Vagina (tissue), 2 donors: ENCODE measurements at places on chromosomes 5 and 9.

DNA sequence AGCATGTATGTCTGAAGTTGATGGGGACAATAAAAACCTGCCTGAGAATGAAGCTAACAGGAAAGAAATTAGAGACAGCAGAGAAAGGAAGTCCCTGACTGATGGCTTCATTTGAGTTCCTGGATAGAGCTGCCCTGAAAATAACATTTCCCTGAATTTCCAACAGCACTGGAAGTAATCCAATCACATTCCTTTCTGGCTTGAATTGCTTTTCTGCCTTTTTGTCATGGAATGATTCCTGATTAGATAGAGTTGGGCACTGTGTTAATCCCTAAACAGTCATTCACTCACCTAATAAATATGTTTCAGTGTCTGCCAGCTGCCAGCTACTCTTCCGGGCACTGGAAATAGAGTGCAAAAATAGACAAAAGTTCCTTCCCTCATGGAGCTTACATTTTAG, 30.0 kb upstream of the SH3RF2 start:
- DNase-seq, result no peak

DNA sequence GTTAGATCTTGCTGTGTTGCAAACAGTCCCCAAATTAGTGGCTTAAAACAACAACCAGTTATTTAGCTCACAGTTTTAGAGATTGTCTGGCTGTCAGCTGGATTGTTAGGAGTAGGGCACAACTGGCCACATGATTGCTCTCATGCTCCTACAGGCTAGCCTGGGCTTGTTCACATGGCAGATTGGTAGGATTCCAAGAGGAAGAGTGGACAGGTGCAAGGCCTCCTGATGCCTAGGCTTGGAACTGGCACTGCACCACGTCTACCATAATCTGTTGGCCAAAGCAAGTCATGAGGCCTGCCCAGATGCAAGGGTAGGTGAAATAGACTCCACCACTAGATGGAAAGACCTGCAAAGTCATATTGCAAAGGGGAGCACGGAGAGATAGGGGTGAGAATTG, 76.4 kb downstream of the ACER2 start:
- DNase-seq, result no peak

GRCh38 chr5:115551415-115551814, 6.8 kb upstream of the FEM1C start:
- DNase-seq, result no peak

- DNase-seq, result no peak
Observed at GRCh38 chr9:37329576-37329975, 92.9 kb upstream of the GRHPR start.

GRCh38 chr5:145543968-145544367, 291.2 kb downstream of the PRELID2 start:
- no peak for DNase-seq

DNA sequence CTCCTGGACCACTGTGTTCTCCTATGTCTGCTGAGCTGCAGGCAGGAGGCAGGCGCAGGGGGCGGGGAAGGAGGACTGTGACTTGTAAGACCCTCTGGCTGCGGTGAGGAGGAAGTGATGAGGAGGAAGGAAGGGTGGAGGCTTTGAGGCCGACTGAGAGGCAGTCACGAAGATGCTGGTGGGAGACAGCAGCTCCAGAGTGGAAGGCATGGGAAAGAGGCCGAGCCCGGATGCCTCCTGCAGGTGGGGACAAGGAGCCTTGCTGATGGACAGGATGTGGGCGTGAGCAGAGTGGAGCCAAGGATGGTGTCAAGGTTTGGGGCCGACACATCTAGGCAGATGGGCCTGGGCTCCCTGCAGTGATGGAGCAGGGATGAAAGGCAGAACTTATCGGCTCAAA, 74.3 kb upstream of the ICE1 start:
- DNase-seq, result no peak

GRCh38 chr9:125425170-125425897, 163.7 kb downstream of the GAPVD1 start:
- no peak for DNase-seq

DNA sequence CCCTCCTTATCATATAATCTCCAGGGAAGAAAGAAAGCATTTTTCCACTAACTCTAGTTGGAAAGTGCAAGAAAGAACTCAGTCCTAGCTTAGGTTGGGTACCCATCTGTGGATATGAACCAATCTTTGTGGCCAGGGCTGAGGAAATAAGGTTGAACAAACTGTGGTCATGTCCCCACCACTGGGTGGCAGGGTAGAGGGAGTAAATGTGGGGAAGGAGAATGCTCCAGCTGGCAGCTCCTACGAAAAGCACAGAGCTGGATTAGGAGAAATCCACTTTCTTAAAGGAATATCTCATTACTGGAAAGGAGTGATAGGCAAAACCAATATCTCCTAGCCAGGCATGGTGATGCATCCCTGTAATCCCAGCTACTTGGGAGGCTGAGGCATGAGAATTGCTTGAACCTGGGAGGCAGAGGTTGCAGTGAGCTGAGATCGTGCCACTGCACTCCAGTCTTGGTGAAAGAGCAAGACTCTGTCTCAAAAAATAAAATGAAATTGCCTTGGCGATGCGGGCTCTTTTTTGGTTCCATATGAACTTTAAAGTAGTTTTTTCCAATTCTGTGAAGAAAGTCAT, 175.1 kb downstream of the CCDC192 start:
- DNase-seq, result no peak

DNA sequence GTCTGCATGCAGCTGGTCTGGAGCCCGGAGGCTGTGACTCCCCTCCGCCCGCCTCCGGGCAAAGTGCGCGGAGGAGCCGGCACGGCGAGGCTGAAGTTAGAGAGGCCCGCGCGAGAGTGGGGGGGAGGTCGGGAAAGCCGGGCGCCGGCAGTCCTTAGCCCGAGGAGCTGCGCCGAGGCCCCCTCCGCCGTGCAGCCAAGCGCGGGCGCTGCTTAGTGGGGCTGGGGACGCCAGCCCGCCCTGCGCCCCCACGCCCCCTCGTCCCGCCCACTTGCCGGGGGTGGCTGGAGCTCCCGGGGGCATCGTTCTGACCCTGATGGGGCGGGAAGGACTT, 403 bp downstream of the NINJ1 start:
- DNase-seq, result peak; percentile 93

- no peak for DNase-seq
Observed at GRCh38 chr5:36692791-36693763, 86.7 kb downstream of the SLC1A3 start.

DNA sequence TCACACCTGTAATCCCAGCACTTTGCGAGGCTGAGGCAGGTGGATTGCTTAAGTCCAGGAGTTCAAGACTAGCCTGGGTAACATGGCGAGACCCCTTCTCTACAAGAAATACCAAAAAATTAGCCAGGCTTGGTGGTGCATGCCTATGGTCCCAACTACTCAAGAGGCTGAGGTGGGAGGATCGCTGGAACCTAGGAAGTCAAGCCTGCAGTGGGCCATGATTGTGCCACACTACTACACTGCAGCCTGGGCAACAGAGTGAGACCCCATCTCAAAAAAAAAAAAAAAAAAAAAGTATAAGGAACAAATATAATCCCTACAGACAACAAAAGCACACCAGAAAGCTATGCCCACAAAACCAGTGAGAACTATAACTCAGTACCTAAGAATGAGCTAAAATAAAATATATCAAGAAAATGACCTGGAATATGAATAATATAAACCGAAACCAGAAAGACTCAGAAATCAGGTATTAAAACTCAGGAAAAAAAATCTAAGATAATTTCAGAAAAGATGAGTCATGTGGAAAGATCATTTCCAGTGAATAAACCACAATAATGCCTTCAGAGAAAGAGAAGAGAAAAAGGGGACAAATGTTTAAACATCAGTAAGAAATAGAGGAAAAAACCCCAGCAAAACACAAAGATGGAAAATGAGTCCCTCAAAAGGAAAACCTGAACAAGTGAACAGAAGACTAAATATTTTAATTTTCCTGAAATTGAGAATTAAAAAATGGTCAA, 57.4 kb downstream of the GOLPH3 start:
- no peak for DNase-seq

- DNase-seq, result no peak
Observed at GRCh38 chr9:88776717-88777497, 214.4 kb upstream of the S1PR3 start.

DNA sequence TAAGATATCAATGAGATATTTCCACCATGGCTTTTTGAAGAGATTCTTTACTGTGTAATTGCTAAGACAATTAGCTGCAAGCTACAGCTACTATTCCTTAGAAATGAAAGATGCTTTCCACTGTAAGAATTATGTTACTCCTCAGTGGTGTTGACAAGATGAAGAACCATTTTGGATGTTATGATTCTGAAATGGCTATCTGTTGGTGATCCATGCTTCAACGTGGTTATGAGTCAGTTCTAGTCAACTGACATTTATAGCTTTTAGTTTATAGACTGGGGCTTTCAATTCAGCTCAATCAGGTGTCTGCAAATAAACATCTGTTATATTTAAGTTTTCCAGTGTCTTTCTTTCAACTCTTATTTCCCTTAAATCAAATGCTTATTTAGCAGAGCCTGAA, 93.7 kb downstream of the SGCD start:
- DNase-seq, result no peak

DNA sequence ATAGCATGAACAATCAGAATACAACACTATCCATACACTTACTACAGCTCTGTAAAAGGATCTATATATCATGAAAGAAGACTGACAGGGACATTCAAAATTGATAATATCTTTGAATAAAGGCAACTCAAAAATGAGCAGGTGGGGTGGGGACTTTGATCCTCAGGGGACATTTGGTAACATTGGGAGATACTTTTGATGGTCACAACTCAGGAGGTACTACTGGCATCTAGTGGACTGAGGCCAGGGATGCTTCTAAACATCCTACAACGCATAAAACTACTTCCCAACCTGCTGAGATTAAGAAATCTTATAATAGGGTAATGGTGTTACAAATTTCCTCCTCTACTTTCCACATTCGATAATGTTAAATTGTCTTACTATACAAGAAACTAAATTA, 243.9 kb downstream of the ARL15 start:
- DNase-seq, result no peak

- DNase-seq, result no peak
Observed at GRCh38 chr9:88659126-88659525, 124.1 kb downstream of the NXNL2 start.
